ENCODE measurements at places on chromosomes 13 and 19.

DNA sequence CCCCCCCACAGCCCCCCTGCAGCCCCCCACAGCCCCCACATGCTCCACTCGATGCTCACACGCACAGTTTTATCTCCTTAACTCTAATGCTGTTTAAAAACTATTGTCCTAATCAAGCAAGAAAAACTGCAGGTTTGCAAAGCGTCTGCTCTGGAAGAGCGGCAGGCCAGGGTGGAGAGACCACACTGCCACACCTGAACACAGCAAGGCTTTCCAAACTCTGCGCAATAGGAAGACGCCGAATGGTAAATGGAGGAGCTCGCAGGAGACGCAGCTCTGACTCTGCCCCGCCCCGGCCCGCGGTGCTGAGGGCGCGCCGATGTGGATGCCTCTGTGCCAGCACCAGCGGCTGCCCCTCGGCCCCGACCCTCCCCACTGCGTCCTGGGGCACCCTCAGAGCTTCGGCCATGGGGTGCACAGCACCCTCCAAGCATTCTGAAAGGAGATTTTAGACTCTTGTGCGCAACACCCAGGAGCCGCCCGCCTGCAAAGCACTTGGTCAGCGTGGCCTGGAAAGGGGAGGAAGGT is 32.4 kb downstream of the RASA3 start:
- DNase-seq = peak; percentile 12

- DNase-seq = no peak
These were observed 25.0 kb downstream of the SERPINE3 start for GRCh38 chr13:51364404-51365008.

GRCh38 chr19:51140441-51140840 is 1.7 kb upstream of the SIGLEC7 start:
- no peak for DNase-seq

DNA sequence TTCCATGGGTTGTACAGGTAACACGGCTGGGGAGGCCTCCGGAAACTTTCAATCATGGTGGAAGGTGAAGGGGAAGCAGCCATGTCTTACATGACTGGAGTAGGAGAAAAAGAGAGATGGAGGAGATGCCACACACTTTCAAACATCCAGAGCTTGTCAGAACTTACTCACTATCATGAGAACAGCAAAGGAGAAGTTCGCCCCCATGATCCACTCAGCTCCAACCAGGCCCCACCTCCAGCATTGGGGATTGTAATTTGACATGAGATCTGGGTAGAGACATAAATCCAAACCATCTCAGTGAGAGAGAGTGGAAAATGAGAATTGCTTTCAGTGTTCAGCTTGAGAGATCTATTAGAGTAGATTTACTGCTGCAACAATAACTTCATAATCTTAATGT is 210.9 kb downstream of the NDFIP2 start:
- DNase-seq = no peak

DNA sequence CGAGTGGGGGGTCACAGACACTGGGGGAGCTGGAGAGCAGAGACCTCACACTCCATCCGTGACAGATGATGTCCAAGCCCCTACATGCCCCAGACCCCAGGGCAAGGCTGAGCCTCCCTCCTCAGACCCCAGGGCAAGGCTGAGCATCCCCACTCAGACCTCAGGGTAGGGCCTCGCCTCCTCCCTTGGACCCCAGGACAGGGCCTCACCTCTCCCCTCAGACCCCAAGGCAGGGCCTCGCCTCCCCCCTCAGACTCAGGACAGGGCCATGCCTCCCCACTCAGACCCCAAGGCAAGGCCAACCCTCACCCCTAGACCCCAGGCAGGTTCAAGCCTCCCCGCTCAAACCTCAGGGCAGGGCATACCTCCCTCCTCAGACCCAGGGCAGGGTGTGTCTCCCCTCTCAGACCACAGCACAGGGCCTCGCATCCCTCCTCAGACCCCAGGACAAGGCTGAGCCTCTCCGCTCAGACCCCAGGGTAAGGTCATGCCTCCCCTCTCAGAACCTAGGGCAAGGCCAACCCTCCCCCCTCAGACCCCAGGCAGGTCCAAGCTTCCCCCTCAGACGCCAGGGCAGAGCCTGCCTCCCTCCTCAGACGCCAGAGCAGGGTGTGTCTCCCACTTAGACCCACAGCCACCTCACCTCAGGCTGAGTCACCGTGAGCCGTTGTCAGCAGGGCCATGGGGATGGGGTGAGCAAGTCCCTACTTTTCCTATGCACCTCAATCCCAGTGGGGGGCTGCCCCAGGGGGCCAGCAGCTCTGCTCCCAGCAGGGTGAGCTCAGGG is 1.7 kb upstream of the S1PR4 start:
- DNase-seq = peak; percentile 33

GRCh38 chr19:7522923-7523667 is 671 bp downstream of the MCOLN1 start:
- no peak for DNase-seq

DNA sequence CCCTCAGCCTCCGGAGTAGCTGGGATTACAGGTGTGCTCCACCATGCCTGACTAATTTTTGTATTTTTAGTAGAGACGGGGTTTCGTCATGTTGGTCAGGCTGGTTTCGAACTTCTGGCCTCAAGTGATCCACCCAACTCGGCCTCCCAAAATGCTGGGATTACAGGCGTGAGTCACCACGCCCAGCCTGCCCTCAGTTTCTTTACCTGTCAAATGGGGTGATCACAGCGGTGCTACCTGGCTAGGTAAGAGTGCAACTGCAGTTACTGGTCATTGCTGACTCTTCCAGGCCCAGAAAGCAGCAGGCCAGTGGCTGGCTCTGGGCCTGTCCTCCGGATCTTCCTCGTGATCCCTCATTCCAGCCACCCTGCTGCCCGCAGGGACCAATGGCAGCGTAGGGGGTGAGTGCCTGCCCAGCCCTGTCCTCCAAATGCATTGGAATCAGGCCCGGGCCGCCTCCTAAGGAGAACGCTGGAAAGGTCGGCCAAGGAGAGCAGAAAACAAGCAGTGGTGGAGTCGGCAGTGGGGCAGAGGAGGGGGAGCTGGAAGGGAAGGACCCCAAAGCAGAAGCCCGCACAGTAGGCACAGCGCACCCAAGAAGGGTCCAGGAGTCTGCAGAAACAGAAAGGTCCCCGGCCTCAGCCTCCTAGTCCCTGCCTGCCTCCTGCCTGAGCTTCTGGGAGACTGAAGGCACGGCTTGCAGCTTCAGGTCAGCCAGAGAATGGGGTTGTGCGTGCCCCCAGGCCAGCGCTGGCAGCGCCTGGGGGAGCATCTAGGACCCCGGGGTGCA is 1.8 kb upstream of the SLC27A1 start:
- no peak for DNase-seq

- no peak for DNase-seq
These were observed 767.7 kb downstream of the PCDH17 start for GRCh38 chr13:58399263-58399662.

DNA sequence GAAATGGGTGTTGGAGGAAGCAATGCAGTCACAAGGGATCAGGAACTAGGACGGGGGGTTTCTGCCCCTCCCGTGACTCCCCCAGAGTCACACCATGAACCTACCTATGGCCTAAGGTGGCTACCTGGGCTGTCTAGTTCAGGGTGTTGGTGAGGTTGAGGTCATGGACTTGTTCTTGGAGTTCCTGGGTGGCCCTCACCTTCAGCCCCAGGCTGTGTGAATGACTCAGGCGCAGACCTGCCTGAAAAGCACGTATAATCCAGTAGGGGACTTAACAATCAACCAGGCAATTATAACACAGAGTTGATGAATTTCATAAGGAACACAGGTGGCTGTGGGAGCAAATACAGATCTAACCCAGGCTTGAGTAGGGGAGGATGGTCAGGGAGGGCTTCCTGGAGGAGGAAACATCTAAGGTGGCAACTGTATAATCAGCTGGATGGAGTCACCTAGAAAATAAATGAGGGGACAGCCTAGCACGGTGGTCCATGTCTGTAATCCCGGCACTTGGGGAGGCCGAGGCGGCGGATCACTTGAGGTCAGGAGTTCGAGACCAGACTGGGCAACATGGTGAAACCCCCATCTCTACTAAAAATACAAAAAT is 25.6 kb upstream of the ADGRE1 start:
- DNase-seq = no peak

GRCh38 chr13:27014406-27015359 is 156.9 kb downstream of the USP12 start:
- DNase-seq = no peak

DNA sequence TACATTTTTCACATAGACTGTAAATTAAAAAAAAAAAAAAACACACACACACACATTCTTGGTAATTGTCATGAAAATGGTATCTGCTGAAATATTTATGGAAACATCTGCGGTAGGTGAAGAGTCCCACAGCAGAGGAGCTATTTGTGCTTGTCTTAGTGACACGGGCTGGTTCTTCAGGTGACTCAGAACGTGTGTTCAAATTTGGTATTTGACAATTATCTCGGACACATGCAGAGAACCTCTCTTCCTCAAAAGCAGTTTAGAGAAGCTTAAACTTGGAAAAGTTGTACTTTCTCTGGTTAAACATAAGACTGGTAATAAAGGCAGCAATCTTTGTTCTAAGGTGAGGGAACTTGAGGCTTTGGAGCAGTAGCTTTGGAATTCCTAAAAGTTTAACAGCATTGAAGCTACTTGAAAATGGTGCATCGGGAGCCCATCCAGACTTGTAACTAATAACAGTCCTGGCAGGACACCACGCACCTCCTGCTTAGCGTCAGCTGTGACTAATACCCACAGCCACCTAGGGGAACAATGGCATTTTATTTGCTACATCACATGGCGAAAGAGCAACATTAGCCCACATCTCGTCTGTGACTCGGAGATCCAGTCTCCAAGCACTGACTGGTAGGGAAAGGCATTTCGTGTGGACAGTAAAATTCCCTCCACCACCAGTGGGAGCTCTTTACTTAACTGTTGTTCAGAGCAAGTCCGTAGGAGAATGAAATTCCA is 1505.1 kb upstream of the SLC10A2 start:
- peak; percentile 3 for DNase-seq

DNA sequence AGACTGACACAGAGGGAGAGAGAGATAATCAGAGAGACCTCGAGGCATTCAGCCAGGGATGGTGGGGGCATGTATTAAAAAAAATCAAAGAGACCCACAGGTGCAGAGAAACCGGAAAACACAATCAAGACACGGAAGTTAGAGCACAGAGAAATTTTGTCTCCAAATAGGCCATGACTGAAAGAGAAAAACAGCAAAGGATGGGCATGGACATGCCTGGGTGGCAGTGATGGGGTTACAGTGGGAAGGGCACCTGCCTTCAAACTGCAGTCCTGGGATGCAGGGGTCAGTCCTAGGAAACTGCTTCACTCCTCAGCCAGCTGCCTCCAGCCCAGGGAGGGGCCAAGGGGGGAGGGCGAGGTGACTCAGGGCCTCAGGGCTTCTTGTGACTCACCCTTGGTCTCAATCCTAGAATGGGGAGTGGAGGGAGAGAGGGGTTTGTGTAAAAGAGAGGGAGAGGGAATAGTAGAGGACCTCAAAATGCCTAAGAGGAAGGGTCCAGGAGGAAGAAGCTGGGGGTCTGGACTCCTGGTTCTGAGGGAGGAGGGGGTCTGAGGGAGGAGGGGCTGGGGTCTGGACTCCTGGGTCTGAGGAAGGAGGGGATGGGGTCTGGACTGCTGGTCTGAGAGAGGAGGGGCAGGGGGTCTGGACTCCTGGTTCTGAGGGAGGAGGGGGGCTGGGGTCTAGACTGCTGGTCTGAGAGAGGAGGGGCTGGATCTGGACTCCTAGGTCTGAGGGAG is 3.6 kb upstream of the KCNN4 start:
- peak; percentile 55 for DNase-seq

- peak; percentile 57 for DNase-seq
These were observed 133.0 kb downstream of the SIPA1L3 start for GRCh38 chr19:38039966-38040365.

DNA sequence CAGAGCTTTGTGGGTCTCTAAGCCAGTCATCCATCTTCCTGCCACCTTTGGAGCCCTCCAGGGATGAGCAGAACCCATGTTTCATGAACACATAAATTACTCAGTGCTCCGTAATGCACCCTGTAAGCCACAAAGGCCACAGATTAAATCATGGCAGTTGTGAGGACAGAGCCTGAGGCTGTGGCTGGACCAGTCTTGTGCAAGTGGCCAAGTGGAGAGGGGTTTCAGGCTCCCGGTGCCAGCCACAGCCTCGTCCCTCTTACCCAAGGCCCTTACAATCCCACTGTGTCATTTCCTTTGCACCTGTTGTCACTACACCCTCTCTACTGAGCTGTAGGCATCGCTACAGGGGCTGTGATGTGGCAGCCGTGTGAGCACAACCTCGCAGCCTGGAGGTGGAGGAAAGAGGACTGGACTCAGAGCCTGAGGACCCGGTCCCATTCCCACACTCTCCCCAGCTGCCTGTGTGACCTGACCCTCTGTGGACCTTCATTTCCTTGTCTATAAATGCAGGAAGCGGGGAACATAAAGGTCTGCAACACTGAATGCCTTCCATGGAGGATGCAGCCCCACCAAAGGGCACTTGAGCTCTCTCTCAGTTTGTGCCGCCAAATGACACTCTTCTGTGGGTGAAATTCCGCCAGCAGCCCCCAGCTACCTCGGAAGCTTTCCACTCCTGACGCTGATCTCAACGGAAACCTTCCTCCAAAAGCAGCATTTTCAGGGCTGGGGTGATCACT is 792.0 kb downstream of the UQCRFS1 start:
- no peak for DNase-seq

DNA sequence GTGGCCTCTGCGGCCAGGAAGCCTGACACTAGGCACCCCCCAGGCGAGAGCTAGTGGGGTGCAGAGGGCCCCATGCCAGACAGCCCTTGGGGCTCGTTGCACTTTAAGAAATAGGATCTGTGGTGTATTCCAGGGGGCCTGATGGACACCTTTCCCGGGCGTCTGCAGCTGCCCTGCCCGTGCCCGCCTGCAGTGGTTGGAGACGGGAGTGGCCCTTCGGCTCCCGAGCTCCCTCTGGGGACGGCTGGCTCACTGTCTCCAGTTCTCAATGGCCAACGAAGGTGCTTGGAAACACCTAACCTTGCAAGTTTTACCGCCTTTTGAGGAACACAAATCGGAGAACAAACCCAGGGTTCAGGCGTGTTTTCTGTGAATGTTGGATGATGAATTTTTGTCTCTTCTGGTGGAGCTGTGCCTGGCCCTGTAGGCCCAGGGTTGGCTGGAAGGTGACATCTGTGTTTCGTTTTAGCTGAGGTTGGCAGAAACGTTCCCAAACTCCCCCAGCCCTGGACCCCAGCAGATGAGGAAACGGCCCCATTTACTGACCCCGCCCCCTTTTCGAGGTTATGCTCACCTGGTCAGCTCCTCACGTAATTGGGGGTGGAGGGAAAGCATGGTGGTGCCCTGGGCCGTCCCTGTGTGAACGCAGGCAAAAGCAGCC is 17.4 kb upstream of the NPAS1 start:
- DNase-seq = no peak

GRCh38 chr19:55086730-55087541 is 11.3 kb downstream of the EPS8L1 start:
- DNase-seq = no peak

DNA sequence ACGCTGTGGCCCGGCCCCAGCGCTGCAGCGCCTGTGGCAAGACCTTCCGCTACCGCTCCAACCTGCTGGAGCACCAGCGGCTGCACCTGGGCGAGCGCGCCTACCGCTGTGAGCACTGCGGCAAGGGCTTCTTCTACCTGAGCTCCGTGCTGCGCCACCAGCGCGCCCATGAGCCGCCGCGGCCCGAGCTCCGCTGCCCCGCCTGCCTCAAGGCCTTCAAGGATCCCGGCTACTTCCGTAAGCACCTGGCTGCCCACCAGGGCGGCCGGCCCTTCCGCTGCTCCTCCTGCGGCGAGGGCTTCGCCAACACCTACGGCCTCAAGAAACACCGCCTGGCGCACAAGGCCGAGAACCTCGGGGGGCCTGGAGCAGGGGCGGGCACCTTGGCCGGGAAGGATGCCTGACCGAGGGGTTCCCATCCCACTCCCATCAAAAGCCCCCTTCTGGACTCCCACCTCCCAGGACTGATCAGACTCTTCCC is 7.9 kb downstream of the ZNF784 start:
- DNase-seq = no peak
